ENCODE measurements at places on chromosomes 6 and 20.
A peak's percentile ranks its signal among the peaks of the same experiment; 100 is the strongest.

GRCh38 chr6:13327691-13328075, 654 bp downstream of the TBC1D7 start:
- no peak for DNase-seq

DNA sequence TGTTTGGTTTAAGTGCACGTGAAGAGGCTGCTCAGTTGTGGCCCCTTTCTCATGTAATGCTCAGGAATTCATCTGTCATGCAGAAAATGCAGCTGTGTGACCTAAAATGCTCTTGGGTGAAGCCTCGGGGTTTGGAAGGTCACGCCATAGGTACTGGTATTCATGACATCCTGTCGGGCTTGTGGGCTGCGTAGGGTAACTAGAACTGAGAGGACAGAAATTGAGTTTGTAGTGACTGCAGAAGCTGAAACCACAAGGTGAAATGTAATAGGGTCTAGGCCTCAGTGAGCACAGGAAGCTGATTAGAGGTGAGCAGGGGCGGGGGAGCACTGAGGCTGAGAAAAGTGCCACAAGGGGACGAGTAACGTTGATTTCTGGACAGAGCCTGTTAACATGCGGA, 128.8 kb downstream of the SOBP start:
- no peak for DNase-seq

- no peak for DNase-seq
Observed at GRCh38 chr6:136639702-136640101, 89.5 kb upstream of the MAP7 start.

DNA sequence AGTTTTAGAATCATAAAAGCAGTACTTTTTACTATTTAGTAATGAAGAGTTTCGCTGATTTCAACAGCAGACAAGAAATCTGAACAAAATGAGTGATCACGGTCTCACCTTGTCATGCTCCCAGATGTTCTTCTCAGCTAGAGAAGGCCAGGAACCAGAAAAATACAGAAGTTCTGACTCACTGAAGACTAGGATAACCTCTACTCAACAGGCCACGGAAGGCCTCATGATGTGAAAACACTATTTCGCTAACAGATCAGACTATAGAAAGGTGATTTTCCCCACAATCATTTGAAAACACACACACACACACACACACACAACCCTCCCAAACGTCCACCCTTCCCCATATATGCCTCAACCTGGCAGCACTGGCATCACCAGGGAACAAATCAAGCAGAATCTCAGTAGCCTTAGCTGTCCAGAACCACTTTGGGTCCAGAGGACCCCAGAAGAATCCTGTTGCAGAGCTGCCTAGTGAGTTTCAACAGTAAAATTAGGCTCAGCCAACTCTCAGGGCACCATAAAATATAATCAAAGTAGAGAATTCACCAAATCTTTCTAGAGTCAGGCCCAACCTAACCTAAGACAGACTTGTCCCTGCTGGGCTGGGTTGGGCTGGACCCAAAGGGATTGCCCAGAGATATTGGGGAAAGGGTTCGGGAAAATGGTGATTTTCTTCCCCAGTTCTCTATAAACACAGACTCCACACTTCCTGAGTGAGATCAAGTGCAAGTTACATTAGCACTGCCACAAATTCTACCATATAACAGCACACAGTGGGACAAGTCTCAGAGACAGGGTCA, 7.9 kb downstream of the EXOC2 start:
- peak; percentile 82 for DNase-seq

- DNase-seq, result no peak
Observed at GRCh38 chr6:111444794-111445193, 38.2 kb downstream of the REV3L start.

DNA sequence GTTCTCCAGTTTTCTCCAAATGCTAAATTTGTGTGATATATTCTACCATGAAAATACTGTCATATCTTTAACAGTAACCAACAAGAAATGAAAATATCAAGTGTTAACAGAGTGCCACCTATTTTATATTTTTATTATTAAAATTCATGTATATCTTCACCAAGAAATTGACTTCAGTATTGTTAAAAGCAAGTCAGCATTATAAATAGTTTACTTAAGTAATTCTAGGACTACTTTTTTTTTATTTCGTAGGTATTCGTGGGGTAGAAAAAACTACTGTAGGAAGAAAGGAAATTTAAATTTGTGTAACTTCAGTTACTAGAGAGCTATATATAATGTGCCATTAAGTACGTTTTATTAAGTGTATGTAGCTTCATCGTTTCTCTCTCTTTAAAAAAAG, 6.3 kb upstream of the MAN1A1 start:
- no peak for DNase-seq

- no peak for DNase-seq
Observed at GRCh38 chr6:35782424-35782823, 1.6 kb downstream of the CLPSL1 start.

DNA sequence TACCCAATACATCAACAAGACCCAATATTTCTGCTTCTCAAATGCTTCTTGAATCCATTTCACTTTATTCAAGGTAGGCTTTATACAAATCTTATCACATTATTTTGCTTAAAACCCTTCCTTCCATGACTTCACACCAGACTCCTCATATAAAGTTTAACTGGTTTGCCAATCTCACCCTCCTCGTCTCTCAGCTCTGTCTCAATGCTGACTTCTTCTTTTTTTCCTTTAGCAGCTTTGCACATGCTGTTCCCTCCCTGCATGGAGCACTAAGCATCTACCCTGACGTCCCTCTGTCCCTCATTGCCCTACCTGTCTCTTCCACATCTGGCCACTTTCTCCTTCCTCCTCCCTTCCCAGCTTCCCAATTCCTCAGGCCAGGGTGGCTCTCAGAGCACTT, 31.4 kb downstream of the KCNK17 start:
- no peak for DNase-seq

- peak; percentile 14 for DNase-seq
Observed at GRCh38 chr6:131317516-131317915, 182.2 kb downstream of the AKAP7 start.

- DNase-seq, result no peak
Observed at GRCh38 chr6:19408331-19408730, 428.8 kb upstream of the ID4 start.

- no peak for DNase-seq
Observed at GRCh38 chr6:157428427-157429202, 47.6 kb downstream of the ZDHHC14 start.

DNA sequence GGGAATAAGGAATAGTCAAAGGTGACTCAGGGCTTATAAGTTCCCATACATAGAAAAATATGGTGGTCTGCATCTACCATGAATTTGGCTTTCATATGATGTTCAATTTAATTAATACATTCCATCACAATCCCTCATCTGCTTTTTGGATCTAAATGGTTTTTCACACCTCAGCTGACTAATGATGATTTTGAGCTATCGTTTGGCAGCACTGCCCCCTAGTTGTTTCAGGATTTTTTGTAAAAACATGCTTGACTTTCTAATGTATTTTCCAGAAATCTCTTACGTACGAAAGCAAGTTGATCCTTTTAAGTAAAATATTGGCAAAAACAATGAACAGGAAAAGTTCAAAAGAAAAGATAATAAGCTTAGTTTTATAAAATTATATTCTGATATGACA, 408.6 kb upstream of the ADGRB3 start:
- no peak for DNase-seq

GRCh38 chr6:168163096-168163731, 84.2 kb upstream of the FRMD1 start:
- no peak for DNase-seq

DNA sequence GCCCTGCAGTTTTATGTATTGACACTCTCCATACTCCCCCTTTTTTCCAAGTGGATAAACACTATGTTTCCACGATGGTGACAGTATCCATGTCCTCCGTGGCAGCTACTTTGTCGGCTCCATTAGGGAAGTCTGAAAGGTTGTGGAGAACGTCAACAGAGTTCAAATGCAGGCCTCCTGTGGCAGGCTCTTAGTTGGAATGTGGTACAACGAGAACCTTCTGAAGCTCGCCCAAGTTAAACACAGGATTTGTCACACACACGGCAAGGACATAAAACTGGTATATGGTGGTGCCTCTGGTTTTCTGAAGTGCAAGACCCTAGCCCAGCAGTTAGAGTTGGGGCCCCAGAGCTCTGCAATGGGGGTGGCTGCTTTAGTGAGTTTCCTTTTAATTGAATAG, 187.0 kb upstream of the TAB2 start:
- DNase-seq, result no peak

DNA sequence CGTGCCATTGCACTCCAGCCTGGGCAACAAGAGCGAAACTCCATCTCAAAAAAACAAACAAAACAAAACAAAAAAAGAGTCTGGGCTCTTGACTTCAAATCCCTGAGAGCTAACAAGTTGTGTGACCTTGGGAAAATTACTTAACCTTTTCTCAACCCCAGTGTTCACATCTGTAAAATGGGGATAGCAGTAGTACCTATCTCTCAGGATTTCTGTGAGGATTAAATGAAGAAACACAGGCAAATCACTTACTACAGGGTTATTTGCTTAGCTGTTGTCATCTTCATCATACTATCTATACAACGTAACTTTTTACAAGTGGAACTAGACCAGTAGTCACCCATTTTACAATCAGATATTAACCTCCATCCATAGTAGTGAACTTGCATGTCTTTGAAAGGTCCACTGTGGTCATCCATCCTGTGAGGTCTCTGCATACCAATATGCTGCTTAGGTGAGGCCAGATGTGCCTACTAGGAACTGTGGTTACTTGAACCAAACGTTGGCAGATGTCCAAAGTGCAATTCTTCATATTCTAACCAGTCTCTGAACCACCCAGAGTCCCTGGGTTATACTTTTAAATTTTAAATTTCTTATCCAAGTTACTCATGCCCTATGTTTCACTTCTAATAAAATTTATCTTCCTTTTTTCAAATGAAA, 128.9 kb upstream of the BEND3 start:
- no peak for DNase-seq

GRCh38 chr6:22470454-22471131, 98.8 kb upstream of the HDGFL1 start:
- no peak for DNase-seq

DNA sequence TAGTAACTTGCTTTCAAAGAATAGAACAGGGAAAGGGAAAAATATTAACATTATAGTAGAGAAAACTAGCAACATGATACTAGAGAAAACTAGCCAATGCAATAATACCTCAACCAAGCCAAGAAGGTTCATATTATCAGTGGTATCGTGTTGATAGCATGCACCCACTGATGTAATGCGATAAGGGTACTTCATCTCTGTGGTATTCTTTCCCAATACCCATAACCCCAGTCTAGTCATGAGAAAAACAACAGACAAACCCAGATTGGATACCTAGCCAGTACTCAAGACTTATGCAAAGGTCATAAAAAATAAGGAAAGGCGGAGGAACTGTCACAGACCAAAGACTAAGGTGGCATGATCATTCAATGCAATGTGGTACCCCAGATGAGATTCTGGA, 21.0 kb downstream of the BLOC1S5 start:
- DNase-seq, result peak; percentile 75

DNA sequence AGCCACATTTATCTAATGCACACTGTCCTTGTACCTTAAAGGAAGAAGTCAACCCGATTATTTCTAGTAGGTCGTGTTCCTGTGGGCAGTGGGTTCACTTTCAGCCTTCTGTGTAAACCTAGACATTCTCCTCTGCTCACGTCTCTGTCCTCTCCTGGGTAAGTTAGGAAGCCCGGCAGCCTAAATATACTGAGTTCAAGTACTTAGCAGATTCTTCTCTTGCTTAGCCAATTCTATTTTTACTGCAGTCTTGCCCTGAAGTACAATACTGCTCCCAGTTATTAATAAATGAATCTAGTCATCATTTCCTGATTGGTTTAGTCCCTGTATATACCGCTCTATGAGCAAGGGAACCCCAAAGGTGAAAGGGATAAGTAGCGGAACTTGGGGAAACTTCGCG, 14.6 kb upstream of the GPR63 start:
- no peak for DNase-seq

- no peak for DNase-seq
Observed at GRCh38 chr6:63964366-63964765, 328.8 kb downstream of the PHF3 start.

- DNase-seq, result no peak
Observed at GRCh38 chr6:121526282-121526681, 90.8 kb downstream of the GJA1 start.

- DNase-seq, result no peak
Observed at GRCh38 chr20:49361862-49362660, 84.2 kb upstream of the ZNFX1 start.

DNA sequence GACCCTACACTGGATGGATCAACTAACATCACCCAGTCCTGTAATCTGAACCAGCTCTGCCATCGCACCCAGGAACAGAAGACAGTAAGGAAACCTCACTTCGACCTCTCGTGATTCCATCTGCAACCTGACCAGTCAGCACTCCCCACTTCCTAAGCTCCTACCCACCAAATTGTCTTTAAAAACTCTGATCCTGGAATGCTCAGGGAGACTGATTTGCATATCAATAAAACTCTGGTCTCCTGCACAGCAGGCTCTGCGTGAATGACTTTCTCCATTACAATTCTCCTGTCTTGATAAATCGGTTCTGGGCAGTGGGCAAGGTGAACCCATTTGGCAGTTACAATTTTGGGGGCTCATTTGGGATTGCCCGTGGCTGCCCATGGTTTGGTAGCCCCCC, 18.3 kb upstream of the AGPAT4 start:
- DNase-seq, result no peak

DNA sequence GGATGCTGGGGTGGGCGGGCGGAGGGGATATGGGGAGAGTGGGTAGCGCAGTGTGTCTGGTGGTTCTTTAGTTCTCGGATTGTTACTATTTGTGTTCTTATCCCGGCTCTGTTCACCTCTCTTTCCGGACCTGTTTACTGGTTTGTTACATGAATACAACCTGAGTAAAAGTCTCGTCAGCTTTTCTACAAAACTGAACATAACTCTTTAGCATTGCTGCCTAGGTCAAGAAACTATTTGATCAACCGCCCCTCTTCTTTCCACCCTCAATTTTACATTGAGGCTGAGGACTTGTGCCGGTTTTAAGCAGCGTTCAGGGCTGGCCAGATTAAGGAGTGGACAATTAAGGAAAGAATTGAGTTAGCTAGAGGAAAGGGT, 625 bp downstream of the ABT1 start:
- DNase-seq, result no peak

DNA sequence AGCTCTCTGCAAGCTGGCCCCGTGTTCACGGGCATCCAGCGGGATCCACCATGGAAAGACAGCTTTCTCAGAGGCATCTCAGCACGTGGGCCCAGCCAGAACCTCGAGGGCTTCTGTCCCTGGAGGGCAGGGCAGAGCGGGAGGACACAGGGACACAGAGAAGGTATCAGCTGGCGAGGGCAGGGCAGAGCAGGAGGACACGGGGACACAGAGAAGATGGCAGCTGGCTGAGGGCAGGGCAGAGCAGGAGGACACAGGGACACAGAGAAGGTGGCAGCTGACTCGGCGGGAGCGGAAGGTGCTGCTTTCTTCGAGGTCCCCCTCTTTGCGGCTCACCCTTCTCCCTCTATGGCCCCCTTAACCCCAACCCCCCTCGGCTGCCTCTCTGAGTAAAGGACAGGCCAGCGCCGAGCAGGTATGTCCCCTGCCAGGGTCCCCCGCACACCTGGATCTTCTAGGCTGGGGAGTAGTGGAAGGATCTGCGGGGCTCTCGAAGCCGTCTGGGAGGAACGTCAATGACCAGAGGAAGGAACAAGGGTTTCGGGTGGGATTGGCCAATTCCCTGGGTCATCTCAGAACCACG, 28.9 kb upstream of the BHLHE23 start:
- DNase-seq, result no peak

Data from iris pigment epithelial cell (primary cell).